Liver (tissue), 10 donors: ENCODE measurements at places on chromosomes 16 and 17.

GRCh38 chr16:21600031-21600773, 825 bp downstream of the METTL9 start:
- peak; percentile 52 for DNase-seq

GRCh38 chr16:51416926-51417325, 265.9 kb upstream of the SALL1 start:
- no peak for DNase-seq

DNA sequence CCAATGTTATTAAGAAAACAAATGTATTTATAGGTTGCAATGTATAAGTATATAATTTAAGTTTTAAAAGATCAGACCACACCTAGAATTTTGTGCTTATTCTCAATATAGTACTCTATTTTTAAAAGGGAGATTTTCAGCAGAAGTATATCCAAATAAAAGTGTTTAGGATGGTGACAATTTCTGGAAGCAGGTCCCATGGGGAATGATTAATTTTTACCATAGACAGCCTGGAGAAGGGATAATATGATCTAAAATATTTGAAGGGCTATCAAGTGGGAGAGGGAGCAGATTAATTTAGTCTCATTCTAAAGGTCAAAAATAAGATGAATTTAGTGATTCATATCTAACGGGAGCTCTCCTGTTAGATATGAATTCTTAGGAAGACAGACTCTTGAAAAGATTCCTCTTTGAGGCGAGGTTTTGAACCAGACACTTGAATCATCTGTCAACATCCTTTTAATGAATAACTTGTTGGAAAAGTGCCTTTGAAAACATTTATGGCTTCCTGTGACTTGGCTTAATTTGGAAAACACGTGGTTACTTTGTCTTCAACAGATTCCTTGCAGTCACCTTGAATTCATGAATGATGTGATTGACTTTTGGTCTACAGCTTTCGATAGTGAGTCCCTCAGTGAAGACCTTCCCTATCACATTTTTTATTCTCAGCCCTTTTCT, 29.3 kb upstream of the SMIM36 start:
- no peak for DNase-seq

DNA sequence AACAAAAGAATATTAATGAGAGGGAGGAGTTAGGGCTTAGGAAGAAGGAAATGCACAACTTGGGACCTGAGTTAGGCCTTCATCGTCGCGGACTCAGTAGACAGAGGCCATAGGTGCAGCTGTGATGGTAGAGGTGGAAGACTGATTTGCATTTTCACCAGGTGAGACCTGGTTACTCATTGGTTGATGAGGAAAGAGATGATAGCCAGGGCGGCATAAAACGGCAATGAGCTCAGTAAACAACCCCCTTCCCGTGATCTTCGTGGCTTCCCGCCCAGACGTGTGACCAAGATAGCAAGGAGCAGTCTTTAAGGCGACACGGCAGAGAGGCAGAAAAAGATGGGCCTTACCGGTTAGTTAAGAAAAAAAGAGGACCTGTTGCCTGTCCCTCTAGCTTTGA, at the start of gene TMC5:
Gene TMC5 (plus strand): TSS at position 244 of the 400 bp plus-strand sequence. CDS start 22,156 bp downstream, outside the sequence.
- DNase-seq, result no peak

- no peak for DNase-seq
These were observed 217.7 kb downstream of the CCDC182 start for GRCh38 chr17:57527221-57528057.

- DNase-seq, result no peak
These were observed 27.5 kb downstream of the ZCCHC14 start for GRCh38 chr16:87465306-87465705.

DNA sequence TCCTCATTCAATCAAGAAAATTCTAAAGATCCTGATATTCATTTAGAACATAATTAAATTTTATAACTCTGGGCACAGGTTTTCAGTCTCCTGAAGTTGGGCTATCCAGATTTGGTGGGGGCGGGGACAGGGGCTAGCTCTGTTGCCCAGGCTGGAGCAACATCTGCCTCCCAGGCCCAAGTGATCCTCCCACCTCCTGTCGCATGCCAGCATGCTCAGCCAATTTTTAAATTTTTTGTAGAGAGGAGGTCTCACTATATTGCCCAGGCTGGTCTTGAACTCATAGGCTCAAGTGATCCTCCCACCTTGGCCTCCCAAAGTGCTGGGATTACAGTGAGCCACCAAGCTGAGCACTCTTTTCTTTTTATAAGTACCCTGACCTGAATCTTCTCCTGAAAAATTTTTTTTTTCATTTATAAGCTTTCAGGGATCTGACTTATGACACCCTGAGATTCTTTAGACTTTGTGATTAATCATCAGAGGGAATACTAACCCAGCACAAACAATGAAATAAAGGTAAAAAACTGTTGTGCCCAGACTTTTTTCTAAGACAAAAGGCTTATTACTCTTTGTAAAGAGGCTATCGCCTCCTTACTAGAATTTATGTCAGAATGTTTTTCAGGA, 62.6 kb downstream of the TUBD1 start:
- no peak for DNase-seq

- no peak for DNase-seq
These were observed 49.7 kb upstream of the CCL2 start for GRCh38 chr17:34205401-34205800.

DNA sequence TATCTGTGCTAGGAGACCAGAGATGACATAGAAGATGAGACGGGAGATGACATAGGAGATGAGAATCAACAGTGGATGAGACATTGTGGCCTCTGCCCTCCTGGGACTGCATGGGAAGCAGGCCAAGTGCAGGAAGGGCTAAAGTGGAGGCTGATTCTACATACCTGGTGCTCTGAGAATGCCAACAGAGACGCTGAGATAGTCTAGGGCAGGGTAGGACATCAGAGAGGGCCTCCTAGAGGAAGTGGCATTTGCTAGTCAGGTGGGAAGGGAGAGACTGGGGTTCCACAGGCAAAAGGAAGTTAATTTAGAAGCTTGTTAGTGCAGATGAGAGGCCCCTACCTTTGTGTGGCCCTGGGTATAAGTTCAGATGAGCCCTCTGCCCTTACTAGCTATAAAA, 224.2 kb downstream of the CBLN1 start:
- DNase-seq, result no peak

DNA sequence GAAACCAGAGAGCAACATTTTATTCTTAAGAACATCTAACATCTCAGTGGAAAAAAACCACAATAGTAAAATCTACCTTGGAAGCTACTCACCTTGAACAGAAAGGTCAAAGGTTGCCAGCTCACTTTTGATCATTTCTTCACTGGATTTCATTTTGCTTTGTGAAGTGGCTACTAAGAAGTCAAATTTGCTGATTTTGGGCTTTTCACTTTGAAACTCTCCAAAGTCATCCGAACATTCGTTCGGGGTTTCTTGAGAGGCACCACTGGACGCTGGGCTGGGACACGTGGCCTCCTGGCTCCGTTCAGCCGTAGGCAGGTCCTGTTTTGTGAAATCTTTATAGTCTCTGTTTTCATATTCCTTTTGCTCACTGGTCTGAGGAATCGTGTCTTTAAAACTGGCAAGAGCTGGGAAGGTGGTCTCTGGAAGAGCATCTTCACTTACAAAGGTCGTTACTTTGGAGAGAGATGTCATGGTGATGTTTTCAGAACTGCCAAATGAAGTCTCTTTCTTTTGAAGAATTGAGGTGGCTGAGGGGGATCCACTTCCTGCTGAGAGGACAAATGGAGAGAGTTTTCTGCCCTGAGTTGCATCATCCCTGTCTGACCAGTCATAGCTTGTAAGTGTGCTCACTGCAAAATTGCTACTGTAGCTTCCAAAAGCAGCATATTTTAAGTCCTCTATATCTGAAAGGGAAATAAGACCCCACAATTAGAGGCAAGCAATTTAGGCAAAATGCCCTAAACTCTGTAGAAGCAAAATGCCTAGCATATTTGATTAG, 52.4 kb downstream of the DUSP14 start:
- no peak for DNase-seq

GRCh38 chr16:79081297-79082066, 519.1 kb downstream of the MAF start:
- no peak for DNase-seq

GRCh38 chr17:79704691-79705090, 26.1 kb upstream of the ENPP7 start:
- no peak for DNase-seq

DNA sequence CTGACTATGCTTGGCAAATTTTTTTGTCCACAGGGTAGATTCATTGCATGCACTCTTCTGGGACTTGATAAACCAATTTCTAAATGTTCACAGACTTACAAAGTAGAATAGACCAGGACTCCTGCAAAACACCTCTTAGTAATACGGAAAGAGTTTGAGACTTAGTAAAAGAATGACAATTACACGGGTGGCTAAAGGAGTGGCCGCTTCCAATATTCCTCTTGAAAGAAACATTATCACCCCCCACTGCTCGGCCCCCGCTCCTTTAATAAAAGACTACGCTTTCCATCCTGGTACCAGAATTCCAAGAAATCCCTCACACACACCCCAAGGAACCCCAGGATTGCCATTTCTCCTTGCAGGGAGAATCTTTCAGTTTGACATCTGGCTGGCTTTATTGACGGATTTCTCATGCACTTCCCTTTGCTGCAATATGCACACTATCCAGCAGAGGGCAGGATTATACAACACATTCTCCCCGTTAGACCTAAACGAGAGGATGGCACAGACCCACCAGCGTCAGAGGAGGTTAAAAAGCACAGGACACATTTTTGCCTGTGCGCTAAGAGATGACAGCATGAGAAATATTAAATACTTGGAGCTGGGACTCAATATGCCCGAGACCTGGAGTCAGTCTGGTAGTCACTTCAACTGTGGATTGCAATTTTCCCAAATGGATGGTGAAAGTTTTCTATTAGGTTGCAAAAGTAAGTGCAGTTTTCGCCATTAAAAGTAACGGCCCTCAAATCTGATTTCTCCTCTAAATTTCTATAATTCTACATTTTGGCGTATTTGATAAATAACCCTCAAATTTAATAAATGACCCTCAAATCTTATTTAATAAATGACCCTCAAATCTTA, 46.6 kb upstream of the NUDT7 start:
- DNase-seq, result peak; percentile 68

DNA sequence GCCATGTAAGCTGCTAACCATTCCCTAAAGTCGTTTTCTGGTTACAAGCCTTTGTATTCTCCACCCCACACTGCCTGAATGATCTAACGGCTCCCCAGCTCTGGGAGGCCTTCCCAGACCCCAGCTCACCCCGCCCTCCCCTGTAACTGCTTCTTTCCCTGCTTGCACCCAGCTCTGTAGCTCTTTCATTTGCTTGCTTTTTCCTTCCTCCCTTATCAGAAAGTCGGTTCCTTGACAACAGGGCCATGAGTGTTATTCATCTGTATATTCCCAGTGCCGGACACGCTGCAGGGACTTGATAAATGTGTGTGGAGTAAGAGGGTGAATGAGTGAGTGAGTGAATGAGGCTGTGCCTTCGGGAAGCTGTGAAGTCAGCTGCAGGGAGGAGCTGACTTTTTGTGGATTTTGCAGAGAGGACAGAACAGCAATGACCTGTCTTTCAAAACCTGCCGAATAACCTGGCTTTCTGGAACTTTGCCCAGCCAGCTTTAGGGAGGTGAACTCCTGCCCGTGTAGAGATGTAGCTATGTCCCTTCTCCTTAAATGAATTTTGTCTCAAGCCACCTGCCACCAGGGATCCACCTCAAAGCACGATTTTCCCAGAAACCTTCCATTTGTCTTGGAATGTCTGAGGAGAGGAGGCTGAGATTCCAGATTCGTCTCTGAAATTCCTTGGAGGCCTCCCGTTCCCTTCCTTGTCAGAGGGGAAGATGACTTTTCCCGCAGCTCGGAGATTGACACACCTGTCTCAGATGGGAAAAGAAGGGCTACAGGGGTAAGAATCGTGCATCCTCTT, 20.0 kb upstream of the CACNG4 start:
- no peak for DNase-seq

DNA sequence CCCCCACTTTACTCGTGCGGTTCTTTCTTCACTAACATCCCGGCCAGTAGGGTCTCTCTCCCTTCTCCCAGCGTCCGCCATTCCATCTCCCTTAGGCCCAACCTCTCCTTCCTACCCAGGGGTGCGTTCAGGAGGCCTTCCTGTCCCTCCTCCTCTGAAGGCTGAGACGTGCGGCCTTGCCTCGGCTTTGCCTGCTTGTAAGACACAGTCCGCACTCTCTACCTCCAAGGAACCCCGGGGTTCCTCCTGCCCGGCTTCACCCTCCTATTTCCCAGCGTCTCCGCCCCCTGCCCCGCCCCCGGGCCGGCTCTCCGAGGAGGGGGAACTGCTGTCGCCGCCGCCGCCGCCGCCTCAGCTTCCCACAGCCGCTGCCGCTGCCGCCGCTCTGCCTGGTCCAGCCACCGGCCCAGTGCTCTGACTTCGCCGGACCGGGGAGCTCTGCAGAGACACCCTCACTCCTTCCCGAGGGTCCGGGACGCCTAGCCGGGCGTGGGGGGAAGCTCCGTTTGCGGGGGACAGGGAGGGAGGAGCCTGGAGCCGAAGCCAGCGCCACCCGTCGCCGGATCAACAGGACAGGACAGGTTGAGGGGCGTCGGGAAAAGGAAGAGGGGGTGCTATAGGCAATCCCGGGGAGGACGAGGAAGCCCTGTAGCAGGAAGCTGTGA, 1.2 kb upstream of the FGF11 start:
- DNase-seq, result peak; percentile 46

DNA sequence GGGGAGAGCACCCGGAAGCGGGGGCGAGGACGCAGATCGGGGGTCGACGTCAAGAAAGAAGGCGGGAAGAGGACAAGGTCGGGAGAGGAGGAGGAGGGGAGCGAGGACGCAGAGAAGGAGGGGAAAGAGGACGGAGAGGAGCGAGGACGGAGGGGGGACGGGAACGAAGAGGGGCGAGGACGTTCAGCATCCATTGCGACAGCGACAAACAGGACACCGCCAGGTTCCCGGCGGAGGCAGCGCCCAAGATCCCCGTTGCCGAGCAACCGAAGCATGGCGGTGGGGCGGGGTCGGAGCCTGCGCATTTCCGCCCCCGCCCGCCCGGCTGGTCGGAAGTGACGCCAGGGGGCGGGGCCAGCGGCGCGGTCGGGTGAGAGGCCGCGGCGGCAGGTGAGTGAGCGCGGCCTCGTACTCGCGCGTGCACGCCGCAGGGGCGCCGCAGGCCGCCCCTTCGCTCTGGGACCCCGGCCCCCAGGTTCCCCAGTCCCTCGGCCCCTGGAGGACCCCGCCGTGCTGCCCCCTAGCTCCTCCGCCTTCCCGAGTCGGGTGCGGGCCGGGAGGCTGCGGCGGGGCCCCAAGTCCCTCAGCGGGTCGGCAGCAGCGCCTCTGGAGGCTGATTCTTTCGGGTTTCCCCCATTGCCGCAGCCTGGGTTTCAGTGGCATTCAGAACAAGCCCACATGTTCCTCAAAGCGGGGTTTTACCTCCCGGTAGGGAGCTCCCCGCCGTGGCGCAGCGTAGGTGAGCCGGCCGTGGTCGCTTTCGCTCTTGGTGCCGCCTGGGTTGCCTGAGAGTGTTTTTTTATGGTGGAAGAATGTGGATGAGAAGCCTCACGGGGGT, at the start of gene FAM234A:
Gene FAM234A (plus strand): TSS at position 354 of the 838 bp plus-strand sequence. CDS start 19,593 bp downstream, outside the sequence.
- DNase-seq, result peak; percentile 95

- no peak for DNase-seq
These were observed 82.9 kb downstream of the MYH11 start for GRCh38 chr16:15773968-15774367.
